ENCODE measurements at places on chromosomes 2 and 18.

DNA sequence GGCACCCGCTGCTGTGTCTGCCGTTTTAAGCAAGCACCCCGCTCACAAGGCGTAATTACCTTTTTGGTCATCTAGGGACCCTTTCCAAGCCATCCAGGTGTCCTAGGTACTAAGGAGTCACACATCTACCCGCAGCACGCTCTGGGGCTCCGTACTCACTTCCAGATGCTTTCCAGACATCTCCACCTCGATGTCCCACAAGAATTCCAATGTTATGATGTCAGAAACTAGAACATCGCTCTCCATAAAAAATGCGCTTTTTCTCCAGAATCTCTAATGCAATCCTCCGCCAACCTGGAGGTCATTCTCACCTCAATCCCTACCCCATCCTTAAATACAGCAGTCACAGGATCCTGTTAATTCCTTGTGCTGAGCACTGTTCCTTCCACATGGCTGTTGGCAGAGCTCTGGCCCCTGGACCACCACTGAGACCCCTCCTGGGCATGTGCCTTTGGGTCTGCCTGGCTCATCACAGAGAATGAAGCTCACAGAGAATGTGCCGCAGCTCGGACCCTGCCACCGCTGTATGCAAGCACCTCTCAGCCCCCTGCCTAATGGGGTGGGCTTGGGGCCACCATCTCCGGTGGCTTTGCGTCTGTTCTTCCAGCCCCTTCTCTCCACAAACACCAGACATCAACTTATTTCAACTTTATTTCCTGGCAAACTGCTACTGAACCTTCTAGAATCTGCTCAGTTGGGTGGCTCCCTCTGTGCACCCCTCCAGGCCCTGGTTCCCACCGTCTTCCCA lies 4.6 kb upstream of the PXDN start:
- no peak for DNase-seq

GRCh38 chr2:107374249-107374648 lies 452.4 kb upstream of the RGPD4 start:
- no peak for DNase-seq

GRCh38 chr18:5619376-5619775 lies 75.6 kb upstream of the EPB41L3 start:
- no peak for DNase-seq

GRCh38 chr18:22946846-22947245 lies 13.7 kb downstream of the RBBP8 start:
- no peak for DNase-seq

- no peak for DNase-seq
These were observed 243.9 kb downstream of the VAPA start for GRCh38 chr18:10157706-10158105.

GRCh38 chr2:120167272-120167671 lies 55.9 kb downstream of the TMEM185B start:
- no peak for DNase-seq

GRCh38 chr2:217242947-217243346 lies 383.1 kb upstream of the TNP1 start:
- DNase-seq, result no peak

DNA sequence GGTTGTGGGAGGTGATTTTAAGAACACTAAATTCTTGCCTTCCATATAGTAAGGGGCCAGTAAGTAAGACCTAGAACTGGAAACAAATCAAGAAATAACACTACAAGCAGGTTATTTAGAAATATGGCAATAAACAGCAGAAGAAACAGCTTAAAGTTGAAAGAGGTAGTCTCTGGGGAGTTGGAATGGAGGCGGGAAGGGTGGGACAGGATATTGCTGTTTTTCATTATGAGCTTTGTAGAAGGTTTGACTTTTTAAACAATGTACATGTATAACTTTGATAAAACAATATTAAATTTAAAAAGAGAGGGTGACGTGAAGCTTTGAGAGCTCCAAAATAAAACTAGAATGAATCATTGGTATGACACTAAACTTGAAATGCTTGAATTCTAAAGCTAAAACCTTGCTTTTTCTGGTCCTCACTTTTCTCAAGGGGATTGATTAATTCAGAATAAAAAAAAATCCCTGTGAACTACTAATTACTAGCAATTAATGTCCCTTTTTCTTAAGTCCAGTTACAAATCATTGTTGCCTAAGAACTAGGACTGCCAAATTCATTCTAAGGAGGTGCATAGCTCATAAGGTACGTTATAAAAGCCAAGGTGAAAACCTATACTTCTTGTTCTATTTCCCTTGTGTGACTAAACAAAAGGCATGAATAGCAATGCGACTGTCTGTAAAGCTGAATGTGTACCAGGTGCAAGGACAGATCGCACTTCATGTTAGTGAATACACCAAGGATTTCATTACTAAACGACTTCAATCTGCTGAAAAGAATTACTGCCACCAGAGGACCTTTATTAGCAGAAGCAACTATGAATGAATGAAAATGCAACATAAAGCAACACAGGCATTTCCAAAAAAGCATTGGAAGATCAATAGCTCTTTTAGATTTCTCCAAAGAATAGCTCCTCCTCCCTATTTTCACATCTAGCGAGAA lies 177.5 kb downstream of the RBM43 start:
- no peak for DNase-seq

GRCh38 chr18:11004294-11004693 lies 145.1 kb downstream of the PIEZO2 start:
- DNase-seq, result peak; percentile 30

GRCh38 chr2:3491306-3491705 lies 28.0 kb downstream of the ADI1 start:
- DNase-seq, result no peak

- no peak for DNase-seq
These were observed 6.9 kb upstream of the ZFAND2B start for GRCh38 chr2:219199470-219200211.

GRCh38 chr18:76429262-76430126 lies 65.5 kb downstream of the ZNF516 start:
- no peak for DNase-seq

GRCh38 chr18:55833543-55833942 lies 245.6 kb upstream of the TCF4 start:
- peak; percentile 67 for DNase-seq

DNA sequence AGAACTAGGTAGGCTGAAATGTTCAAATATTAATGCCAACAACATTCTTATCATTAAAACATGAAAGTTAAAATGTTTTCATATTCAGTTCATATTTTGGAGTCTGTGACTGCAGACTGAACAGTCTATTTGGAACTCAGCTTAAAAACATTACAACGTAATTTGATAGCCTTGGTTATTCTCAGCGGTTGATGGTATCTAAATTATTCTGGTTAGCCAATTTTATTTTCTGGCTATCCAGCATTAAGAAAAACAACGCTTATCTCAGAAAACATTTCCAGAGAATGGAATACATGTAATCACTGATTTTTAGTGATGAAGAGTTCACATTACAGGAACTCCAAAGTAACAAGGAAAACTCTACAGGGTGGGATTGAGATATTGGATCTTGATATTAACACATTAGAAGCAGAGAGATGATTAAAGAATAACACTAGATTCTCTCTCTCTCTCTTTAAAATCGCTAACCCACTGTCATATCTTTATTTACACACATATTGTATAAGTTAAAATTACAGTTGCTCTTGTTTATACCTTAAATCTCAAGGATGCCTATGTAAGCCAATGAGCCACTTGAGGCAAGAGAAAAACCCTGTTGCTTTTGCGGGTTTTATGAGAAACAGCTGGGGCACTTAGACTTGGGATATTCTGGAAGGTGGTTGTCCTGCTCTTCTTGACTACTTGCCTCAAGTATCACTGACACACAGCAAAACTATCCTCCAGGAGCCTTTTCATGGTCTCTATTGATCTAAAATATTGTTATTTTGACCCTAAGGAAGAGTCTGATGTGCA lies 84.9 kb downstream of the ICOS start:
- no peak for DNase-seq

DNA sequence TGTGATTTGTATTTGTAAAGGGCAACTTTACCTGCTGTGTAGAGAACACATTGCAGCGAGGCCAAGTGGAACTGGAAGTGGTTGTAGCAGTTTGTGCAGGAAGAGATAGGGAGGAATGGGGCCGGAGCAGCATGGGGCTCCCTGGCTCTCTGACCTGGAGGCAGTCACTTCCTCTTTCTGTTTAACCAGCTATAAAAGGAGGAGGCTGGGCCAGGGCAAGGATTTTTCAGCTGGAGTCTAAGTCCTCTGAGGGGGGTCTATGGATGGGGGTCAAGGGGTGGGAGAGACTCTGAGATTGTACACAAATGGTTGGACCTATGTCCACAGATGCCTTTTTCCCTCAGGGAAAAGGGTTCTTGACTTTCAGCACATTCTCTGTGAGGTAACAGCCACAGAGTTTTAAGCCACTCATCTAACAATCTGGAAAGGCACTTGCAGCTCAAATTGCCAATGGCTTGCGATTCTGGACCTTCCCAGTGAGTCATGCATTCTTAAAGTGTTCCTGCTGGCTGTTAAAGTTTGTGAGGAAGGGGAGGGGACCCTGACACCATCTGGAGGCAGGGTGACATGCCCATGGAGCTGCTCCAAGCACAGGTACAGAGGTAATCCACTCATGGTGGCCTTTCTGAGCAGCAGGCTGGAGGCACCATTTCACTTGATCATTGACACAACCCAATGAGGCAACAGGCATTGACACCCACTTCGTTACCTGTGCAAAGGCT lies 347.0 kb downstream of the CYRIA start:
- DNase-seq, result no peak

- DNase-seq, result no peak
These were observed 877.9 kb upstream of the TMEFF2 start for GRCh38 chr2:193072647-193073046.

DNA sequence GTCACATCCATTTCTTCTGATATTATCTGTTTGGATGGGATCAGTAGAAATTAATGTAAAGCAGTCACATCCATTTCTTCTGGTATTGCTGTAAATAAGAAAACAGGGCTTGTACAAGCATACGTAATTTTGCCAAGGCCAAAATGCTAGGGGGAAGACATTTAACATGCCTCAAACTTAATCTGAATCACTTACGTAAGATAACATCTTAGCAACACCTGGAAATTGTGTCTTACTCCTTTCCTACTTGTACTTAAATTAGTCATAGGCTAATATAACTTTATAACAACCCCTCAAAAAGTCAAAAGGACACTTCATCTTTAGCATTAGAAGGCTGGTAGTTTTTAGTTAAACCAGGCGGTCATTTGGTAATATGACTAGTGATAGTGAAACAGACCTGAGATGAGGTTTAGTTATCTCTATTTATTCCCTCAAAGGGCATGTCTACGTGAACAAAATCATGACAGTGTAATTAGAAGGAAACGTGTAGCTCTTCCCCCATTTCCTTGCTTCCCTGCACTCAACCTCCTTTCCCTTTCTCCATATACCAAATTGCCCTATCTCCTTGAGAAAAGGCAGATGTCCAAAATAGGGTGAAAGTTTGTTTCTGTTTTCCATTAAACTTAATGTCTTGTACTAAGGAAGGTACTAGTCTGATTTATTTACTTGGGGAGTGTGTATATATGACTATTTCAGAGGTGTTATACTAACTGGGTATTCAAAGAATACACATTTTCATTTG lies 99.3 kb upstream of the FZD5 start:
- DNase-seq, result no peak

DNA sequence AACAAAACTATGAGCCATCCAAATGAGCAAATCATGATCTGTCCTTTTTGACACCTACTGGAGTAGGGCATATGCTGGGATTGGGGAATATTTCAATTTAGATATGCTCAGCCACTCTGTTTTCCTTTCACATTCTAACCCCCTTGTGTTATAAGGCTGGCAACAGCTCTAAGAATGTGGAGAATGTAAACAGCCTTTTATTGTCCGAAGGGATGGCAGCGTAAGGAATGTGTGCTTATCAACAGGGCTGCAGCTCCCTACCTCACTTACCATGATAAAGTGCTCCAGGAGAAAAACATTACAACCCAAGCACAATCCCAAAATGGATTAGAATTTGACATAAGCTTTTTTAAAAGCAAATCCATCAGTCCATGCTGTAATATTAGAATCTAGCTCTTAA lies 2.2 kb downstream of the NXPH2 start:
- DNase-seq, result no peak

- DNase-seq, result no peak
These were observed 580 bp downstream of the TMEM163 start for GRCh38 chr2:134718023-134718816.

DNA sequence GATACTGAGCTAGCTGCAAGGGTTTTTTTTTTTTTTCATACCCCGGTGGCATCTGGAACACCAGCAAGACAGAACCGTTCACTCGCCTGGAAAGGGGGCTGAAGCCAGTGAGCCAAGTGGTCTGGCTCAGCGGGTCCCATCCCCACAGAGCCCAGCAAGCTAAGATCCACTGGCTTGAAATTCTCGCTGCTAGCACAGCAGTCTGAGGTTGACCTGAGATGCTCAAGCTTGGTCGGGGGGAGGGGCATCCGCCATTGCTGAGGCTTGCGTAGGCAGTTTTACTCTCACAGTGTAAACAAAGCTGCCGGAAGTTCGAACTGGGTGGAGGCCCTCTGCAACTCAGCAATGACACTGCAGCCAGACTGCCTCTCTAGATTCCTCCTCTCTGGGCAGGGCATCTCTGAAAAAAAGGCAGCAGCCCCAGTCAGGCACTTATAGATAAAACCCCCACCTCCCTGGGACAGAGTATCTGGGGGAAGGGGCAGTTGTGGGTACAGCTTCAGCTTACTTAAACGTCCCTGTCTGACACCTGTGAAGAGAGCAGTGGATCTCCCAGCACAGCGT lies 5.1 kb upstream of the MIB1 start:
- DNase-seq, result peak; percentile 23

DNA sequence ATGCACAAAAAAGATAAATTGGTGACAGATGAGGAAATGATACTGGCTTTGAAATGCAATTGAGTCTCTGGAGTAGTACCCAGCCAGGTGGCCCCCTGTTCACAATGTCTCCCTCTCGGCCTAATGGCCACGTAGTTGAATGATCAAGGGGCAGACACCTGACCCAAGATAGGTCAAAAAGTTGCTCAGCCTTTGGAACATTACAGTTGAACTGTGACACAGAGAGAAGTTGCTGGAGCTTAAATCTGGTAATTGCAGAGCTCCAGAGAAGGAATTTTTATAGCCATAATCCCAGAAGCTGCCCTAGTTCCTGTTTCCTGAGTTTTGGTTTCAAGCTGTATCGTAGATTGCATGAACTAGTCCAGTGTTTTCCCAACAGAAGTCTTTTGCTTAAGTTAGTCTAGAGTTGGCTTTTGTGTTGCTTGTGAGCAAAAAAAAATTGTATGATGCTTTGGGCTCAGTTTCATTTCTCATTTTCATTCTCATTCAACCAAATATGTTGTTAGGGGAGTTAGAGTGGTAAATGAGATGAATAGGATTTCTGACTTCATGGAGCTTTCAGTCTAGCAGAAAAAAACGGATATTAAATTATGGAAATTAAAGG lies 117.9 kb downstream of the CSRNP3 start:
- DNase-seq, result no peak

GRCh38 chr2:203878063-203878462 lies 10.5 kb downstream of the CTLA4 start:
- DNase-seq, result no peak

Data from kidney capillary endothelial cell (primary cell).